ENCODE measurements at places on chromosomes 11 and 22.
A peak's percentile ranks its signal among the peaks of the same experiment; 100 is the strongest.

GRCh38 chr22:39456522-39457197 is at the start of gene MGAT3:
Gene MGAT3 (plus strand): TSS chr22:39457012. CDS start chr22:39487348, 30,336 bp downstream.
- no peak for DNase-seq

- DNase-seq, result no peak
These were observed 16.5 kb downstream of the TANGO2 start for GRCh38 chr22:20037419-20037818.

GRCh38 chr11:26626346-26626745 is 54.3 kb upstream of the MUC15 start:
- DNase-seq, result no peak

GRCh38 chr11:2711161-2711560 is 11.4 kb upstream of the KCNQ1OT1 start:
- no peak for DNase-seq

- DNase-seq, result peak; percentile 52
These were observed 1.1 kb upstream of the GNB1L start for GRCh38 chr22:19855504-19856409.

- DNase-seq, result no peak
These were observed 41.1 kb downstream of the RPS6KA4 start for GRCh38 chr11:64400102-64400501.

DNA sequence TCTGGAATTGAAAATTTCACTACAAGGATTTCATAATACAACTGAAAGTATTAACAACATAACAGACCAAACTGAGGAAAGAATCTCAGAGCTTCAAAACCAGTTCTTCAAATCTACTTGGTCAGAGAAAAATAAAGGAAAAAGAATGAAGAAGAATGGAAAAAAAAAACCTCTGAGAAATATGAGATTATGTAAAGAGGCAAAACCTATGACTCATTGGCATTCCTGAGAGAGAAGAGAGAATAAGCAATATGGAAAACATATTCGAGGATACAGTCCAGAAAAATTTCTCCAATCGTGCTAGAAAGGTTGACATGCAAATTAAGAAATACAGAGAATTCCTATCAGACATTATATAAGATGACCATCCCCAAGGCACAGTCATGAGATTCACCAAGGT is 23.4 kb upstream of the GPR83 start:
- no peak for DNase-seq
